ENCODE measurements at places on chromosomes 13 and 19.

GRCh38 chr19:44816301-44816700 lies 7.4 kb downstream of the BCAM start:
- DNase-seq, result no peak

DNA sequence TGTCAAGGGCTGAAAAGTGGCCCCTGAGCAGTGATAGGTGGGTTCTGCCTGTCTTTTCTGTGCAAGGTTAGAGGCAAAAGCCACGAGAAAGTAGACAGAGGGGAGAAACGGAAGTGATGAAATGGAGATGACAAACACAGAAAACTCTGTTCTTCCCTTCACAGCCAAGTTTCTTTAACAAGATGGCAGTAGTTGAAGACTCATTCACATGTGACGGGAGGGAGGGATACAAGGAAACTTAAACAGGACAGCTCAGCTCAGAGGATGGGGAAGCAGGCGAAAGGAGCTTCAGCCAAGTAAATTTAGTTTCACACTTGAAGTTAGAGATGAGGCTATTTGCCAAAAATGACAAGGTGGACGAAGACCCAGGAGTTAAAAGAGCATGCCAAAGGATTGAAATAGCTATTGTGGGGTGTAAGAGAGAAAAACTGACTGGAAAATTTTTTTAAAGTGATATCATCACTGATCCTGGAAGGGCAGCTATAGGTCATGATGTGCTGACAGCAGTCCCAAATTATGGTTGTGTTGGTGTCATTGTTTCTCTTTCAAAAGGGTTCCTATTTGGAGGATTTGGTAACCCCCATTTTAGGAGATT lies 347.9 kb downstream of the EFNB2 start:
- DNase-seq, result no peak

DNA sequence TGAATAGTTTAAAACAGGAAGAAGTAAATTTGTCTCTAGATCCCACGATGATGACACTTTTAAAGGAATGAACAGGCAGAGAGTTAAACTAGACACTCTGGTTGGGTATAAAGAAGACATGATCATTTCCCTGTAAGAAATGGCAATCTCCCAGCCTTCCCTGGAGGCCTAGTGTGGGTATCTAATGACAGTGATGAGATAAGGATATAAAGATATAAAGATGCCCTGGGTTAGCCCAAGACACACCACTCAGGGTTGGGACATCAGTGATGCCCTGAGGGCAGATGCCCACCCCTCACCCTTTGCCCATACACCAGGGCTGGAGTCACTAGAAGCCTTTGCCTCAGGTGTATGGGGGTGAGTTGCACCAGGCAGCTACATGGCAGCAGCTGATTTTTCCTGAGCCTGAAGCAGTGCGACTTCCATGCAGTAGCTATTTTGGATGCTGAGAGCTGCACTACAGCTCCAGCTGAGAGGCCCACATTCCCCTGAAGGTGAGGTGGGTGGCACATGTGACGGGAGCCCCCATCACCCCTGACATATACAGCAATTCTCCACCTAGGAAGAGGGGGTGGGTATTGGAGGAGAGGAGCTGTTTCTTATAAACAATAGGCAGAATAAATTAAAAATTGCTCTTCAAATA lies 177.5 kb downstream of the NDFIP2 start:
- no peak for DNase-seq

DNA sequence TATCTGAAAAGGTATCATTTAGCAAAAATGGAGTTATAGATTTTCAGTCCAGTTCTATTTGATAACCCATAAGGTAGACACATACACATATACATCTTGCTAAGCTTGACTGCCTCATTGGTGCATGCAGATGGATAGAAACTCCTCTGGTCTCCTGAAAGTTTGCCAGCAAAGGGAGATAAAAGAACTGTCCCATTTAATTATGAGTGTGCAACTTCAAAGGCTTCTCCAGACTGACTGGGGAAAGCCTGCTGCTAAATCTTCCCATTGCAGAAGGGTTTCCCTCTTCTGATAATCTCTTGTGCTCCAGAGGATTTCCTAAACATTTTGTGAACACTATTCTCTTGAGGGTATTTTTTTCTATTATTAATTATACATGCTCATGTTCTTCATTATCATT lies 131.9 kb downstream of the ITGBL1 start:
- no peak for DNase-seq

- no peak for DNase-seq
These were observed 206.8 kb downstream of the PCDH9 start for GRCh38 chr13:67023130-67023876.

- no peak for DNase-seq
These were observed 528.2 kb downstream of the LMO7 start for GRCh38 chr13:76164290-76164689.

GRCh38 chr19:54448040-54448773 lies 792 bp upstream of the LENG8 start:
- DNase-seq, result no peak

- no peak for DNase-seq
These were observed 97.2 kb upstream of the ZNF536 start for GRCh38 chr19:30274987-30275386.

DNA sequence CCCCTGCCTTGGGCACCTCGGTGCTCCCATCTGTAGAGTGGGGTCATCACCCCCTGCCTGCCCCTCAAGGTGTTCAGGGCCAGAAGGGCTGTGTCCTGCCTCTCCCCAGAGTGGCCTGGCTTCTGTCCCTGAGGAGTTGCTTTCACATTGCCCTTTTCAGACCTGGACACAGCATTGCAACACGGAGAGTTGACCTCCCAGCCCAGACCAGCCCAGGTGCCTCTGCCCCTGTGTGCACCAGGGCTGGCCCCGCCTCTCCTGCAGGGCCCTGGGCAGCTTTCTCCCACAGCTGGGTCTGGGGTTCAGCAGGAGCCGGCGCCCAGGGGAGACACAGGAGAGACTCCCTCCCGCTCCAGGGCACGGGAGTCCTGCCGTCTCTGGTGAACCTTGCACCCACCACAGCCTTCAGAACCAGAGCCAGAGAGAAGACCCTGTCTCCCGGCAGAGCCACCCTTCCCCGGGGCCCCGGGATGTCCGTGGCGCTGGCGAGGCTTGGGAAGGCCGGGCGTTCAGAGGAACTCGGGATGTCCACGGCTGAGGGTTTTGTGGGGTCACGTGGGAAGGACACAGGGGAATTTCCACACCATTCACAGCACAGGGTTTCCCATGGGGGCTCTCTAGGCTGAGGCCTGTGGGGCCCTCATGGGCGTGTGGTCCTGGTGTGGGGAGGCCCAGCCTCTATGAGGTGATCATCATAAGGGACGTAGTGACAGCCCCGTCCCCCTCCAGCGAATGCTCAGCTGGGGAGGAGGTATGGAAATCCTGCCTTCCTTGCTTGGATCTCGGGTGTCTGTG lies 23.2 kb downstream of the C13orf46 start:
- no peak for DNase-seq
